ENCODE measurements at places on chromosomes 2 and 18.

- no peak for DNase-seq
Measured at GRCh38 chr2:201058914-201059313, 12.6 kb downstream of the HYCC2 start.

DNA sequence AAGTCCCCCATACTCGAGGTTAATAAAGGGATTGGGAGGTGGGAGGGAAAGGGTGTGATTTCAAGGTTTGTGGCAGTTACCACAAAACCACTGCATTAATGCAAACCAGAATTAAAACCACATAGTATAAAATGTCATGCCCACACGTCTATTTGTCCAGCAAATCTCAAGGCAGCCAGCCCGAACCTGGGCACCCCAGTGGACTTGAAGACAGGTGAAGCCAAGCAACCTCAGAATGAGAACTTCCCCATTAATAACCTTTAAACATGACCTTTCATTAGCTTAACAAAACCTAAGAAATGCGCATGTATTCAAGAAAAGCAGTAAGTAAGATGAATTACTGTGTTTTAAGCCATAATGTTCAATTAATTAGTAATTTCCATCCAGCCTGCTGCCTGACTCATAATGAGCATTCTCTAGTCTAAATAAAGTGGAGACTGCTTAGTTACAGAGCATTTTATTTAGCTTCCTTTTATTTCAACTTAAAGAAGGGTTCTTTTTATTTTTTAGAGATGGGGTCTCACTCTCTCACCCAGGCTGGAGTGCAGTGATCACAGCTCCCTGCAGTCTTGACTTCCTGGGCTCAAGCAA, 229.6 kb downstream of the FAM210A start:
- no peak for DNase-seq

DNA sequence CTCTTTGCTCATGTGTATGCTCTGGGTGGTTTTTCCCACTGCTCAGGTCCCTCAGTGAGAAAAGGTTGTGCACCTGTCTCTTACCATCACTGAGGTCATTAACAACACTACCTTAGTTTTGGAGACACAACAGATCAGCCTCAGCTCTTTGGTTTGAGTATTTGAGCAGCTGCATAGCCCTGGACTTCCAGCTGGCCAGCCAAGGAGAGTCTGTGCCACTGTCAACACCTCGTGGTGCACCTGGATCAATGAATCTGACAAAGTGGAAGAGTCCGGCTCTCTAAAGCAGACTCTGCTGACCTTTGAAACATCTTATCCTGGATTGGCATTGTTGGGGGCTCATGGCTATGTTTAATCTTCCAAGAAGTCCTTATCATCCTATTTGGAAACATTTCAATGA, 30.0 kb downstream of the SERPINB8 start:
- DNase-seq, result no peak

DNA sequence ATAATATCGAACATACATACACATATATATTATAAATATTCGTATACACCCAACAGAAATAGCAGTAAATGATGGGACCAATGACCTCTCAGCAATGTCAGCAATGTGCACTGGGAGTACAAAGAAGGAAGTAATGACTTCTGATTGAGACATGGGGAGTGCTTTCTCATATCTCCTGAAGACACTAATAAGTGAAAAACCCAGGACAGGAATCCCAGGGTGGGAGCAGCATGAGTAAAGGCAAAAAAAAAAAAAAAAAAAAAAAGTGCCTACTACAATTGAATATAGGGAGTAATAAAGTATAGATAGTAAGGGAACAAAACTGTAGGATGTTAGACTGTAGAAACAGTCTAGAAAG, 491.3 kb downstream of the IRS1 start:
- no peak for DNase-seq

- DNase-seq, result no peak
Measured at GRCh38 chr2:112339986-112340385, 64.6 kb downstream of the ZC3H6 start.

DNA sequence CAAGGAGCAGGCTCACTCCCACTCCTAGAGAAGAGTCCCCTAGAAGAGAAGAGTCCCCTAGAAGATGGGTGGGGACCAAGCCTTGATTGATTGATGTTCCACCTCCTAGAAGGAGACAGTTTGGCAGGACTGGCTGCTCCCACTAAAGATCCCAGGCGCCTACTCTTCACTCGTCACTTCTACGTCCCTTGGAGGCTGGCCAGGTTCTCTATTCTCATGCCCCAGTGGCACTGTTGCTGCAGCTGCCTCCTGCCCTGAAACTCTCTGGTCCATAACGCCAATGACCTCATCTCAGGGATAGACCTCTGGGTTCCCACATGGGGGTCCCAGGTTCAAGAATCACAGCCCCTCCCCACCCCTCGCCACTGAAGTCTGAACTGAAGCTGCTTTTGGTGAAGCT, 2.5 kb upstream of the SP140L start:
- no peak for DNase-seq

DNA sequence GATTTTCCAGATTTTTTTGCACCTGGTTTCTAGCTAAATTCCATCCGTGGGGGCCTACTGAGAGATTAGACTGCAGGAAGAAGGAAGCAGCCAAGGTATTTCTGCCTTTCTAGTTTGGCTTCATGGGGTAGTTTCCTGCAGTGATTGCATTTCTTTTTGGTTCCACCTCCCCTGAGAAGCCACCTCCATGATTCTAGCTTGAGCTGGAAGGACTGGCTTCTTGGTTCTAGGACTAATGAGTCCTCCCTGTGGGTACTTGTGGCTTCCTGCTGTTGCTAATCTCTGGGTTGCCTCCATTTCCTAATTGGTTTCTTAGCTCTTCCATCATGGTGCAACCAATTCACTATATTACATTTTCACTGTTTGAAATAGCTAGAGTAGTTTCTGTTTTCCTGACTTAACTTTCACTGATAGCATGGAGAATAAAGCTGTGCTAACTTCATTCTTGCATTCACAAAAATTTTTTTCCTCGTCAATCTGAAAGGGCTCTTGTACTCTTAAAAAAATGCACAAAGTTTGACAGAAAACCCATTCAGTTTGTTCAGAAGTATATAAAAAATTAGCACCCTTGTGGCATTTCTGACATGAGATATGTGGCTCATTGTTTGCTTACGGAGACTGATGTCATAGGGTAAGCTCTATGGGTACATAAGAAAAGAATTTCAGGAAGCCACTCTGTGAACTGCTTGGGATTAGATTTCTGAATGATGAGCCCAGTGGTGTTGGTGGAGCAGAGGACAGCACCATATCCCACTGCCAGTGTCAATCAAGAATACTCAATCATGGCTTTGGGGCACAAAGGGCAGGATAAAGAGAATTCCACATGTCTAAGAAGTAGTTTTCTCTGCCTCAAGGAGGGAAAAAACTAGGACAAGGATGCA, 242.8 kb upstream of the RBMS1 start:
- DNase-seq, result no peak

- no peak for DNase-seq
Measured at GRCh38 chr2:151091583-151091982, 170.1 kb downstream of the RBM43 start.

GRCh38 chr18:25443776-25444175, 91.8 kb upstream of the ZNF521 start:
- no peak for DNase-seq

DNA sequence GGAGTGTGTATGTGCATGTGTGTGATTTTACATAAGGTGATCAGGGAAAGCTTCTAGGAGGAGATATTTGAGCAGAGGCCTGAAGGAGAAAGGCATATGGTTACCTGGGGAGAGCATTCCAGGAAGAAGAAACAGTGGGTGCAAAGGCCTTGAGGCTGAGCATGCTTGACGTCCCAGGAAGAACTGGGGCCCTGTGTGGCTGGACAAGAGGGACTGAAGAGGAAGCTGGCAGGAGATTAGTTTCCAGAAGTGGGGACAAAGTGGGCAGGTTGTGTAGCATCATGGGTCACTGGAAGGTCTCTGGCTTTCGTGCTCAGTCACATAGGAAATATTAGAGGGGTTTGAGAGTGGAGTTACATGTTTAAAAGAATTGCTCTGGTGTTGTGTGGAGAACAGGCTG, 42.0 kb upstream of the POLE4 start:
- no peak for DNase-seq

- DNase-seq, result no peak
Measured at GRCh38 chr18:62525608-62526007, 2.8 kb downstream of the ZCCHC2 start.

GRCh38 chr2:34241905-34242762, 643.0 kb upstream of the FAM98A start:
- no peak for DNase-seq

DNA sequence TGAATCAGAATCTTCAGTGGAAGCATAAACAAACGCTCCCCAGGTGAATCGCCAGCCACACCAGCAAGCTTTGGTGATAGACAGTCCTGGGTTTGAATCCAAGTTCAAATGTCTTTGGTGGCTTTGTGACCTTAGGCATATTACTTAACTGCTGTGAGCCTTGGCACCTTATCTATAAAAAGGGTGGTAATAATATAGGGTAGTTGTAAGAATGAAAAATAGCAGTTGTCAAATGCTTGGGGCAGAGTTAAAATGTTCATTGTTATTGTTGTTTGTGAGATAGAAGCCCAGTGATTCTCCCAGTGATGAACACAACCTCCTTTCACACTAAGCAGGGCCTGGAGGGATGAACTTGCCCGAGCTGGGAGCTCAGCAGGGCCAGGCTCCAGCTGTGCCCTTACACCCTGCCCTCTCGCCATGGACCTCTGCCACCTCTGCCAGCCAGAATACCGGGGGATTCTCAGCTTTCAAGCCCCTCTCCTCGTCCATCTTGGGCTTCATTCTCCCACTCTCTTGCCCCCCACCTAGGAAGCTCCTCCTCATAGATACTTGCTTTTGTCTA, 6.1 kb upstream of the TMBIM1 start:
- no peak for DNase-seq

GRCh38 chr2:24912986-24913385, 7.1 kb downstream of the ADCY3 start:
- DNase-seq, result no peak

GRCh38 chr2:168601741-168602140, 145.7 kb downstream of the CERS6 start:
- DNase-seq, result no peak

DNA sequence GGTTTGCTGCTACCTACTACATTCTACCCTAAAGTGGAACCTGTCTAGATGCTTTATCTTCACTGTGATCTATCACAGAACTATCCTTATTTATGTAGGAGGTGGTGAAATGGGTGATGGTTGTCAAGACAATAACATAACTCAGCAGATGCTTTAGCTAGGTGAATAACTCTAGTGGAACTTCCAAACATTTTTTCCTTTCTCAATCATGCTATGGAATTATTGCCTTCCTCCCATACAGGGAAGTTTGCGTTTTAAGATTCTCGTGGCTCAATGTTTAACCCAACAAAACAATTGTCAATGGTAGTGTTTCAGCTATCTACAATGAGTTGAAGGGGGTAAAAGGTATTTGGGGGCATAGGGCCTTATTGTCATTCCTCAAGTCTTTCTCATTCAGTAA, 82.6 kb upstream of the GLI2 start:
- DNase-seq, result no peak

GRCh38 chr2:46991985-46992384, 76.4 kb upstream of the MCFD2 start:
- DNase-seq, result no peak

GRCh38 chr2:134445985-134446382, 192.1 kb downstream of the MGAT5 start:
- no peak for DNase-seq

- DNase-seq, result no peak
Measured at GRCh38 chr2:68505603-68506159, 38.3 kb downstream of the APLF start.

- no peak for DNase-seq
Measured at GRCh38 chr18:72762515-72763122, 105.2 kb downstream of the NETO1 start.

GRCh38 chr2:226048611-226049010, 649.1 kb downstream of the NYAP2 start:
- no peak for DNase-seq

DNA sequence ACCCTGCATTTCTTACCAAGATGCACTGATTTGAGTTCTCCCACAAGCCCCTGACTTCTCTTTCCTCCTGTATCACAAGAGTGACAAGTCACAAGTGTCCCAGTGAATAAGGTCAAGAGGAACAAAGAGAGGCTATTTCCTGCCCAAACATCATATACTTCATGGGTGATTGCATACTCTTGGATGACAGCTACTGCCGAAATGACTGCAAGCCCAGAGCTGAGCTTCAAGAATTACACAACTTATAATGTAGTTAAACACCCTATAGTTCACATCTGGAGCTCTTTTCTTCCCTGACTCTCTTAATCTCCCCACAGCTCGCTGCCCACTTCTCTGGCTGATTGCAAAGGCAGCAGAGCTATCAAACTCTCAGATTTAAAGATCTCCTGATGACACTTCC, 289.7 kb upstream of the PARD3B start:
- no peak for DNase-seq

- no peak for DNase-seq
Measured at GRCh38 chr18:57975805-57976204, 68.2 kb upstream of the NEDD4L start.

- DNase-seq, result no peak
Measured at GRCh38 chr2:95071856-95072255, 46.3 kb downstream of the MAL start.

- no peak for DNase-seq
Measured at GRCh38 chr2:219733106-219733505, 105.7 kb downstream of the SLC4A3 start.

GRCh38 chr2:241931976-241932898, 62.7 kb downstream of the RTP5 start:
- no peak for DNase-seq

GRCh38 chr2:28687171-28687570, 64.5 kb upstream of the PPP1CB start:
- no peak for DNase-seq
